Inflammatory macrophage treated with lipopolysaccharide for 4 hours (primary cell): ENCODE measurements at places on chromosomes 7 and 10.
A peak's percentile ranks its signal among the peaks of the same experiment; 100 is the strongest.

DNA sequence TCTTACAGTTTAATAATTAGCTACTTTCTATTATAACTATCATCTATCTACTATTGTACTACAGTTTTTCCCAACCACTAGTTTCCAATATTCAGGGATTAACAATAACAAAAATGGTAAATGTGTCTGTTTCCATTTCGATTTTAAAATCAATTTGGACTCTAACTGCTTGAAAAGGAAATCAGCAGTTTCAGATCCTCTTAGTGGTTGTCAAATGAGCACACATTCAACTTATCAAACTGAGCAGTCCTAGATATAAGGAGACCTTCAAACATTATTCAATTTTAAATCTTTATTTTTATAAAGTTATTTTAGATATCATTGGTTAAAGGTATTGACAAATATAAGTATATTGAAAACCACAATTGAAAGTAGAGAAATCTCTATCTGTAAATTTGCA, 46.8 kb upstream of the CD36 start:
- peak; percentile 40 for DNase-seq

DNA sequence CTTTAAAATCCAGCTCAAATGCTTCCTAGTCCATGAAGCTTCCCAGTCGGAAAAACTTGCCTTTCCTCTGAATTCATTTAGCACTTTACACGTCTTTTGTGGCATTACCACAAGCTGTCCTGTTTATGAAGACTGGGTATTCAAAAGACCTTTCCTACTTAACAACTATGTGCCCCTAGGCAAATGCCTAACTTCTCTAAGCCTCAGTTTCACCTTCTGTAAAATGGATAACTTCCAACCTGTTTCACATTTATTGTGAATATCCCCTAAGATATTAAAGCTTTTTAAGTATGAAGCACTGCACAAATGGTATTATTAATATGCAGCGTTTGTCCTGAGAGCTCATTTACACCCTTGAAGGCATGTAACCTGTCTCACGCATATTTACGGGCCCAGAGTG, 843 bp downstream of the CFAP70 start:
- DNase-seq: no peak

DNA sequence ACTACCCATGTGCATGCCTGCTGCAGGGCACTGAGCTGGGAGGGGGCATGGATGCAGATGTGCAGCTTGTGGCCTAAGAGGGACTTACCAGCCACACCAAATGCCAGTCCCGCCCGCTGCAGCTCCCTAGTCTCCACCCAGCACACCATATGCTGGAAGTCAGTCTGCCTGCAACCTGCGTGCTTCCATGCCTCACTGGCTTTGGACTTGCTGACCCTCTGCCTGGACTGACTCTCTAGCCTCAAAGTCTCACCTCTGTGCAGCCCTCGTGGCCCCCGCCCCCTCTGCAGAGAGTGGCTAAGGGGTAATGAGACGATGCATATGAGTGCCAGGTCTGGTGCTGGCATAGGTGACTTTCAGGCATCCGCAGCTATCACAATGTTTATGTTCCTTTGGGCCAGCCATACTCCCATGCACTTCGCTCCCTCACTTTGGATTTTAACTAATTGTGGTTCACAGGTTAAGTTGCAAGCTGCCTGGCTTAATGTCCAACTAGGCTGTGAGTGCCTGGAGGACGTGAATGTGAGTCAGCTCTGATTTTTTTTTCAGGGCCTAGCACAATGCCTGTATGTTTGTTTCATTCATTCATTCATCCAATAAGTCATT, 21.7 kb downstream of the TRIM8 start:
- DNase-seq: no peak

GRCh38 chr10:100469756-100470155, 6.9 kb downstream of the WNT8B start:
- no peak for DNase-seq

DNA sequence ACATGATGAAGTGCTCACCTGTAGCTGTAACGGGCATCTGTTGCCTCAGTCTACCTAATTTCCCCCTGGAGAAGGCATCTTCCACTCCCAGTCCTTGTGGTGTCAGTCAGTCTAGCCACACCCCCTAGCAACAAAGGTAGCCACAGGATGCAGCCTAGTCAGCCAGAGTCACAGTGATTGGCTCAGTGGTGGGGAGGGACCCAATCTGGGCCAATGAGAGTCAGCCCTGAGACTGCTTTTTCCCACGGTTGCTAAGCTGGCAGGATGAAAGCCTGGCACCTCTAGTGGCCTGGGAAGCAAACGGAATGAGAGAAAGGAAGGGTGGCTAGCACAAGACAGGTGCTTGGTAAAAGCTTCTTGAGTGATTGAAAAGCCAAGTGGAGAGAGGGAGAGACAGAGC, 118.6 kb downstream of the SH3PXD2A start:
- no peak for DNase-seq

- no peak for DNase-seq
Observed at GRCh38 chr10:78405231-78405630, 371.6 kb downstream of the RPS24 start.

DNA sequence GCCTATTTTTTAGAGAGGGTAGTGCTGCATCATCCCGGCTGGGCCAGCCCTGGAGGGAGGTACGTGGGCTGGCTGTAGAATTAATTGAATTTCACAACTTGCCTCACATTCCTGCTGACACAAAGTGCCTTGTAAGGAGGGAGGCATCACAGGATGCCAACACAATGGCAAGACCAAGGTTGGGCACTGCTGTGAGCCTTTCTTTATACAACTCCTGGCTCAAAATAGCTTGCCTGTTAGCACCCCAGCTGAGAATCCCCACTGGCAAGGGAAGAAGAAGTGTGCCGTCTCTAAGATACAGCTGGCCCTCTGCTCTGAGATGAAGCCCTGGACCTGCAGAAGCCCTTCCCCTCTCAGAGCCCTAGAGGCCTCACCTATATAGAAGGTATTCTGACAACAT, 873.9 kb downstream of the GRID1 start:
- DNase-seq: no peak

GRCh38 chr7:17054836-17055235, 173.1 kb upstream of the AGR3 start:
- no peak for DNase-seq
